Fibroblast of the aortic adventitia (primary cell): ENCODE measurements at places on chromosomes 12 and 14.

DNA sequence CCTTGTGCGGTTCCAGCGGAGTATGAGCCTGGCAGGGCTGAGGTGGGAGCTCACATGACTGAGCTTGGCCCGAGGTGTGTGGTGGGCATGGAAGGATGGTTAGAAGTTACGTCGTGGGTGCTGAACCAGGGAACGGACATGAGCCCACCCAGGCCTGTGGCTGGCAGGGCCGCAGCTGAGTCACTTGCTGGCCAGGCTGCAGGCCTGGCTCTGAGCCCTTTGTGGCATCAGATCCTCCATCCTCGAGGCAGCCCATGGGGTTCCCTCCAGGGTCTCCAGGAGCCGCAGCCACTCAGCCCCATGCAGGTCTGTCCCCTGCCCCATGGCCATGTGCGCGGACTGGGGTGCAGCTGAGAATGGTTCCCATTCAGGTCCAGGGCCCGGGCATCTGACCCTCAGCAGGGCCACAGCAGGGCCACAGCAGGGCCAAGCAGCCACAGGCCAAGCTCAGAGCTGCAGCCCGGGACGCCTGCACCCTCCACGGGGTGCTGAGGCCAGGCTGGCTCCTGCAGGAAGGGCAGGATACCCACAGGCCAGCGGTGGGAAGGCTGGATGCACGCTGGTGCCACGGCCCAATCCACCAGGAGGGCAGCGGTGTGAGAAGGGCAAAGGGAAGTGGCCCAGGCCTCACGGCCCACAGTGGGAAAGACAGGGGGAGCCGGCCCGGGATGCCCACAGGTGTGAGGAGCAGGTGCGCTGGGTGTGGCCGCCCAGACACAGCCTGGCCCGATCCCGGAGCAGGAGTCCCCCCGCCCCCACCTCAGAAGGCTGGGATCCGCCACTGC lies 26.3 kb upstream of the ULK1 start:
- DNase-seq: no peak

DNA sequence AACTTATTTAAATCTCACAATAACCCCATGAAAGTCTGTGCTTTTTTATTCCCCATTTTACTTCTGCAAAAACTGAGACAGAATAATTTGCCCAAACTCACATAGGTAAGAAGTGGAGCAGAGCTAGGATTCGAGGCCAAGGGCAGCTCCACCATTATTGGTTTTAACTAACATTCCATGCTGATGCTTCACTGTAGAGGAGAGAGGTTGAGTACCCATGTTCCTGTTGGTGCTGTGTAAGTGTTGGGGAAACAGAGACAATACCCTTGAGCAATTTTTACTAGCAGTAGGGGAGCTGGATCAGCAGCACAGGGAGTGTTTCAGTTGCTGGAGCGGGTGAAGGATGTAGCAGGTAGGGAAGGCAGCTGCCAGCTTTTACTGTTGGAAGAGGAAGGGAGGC lies 21.1 kb downstream of the RASSF8 start:
- DNase-seq: peak; percentile 37

DNA sequence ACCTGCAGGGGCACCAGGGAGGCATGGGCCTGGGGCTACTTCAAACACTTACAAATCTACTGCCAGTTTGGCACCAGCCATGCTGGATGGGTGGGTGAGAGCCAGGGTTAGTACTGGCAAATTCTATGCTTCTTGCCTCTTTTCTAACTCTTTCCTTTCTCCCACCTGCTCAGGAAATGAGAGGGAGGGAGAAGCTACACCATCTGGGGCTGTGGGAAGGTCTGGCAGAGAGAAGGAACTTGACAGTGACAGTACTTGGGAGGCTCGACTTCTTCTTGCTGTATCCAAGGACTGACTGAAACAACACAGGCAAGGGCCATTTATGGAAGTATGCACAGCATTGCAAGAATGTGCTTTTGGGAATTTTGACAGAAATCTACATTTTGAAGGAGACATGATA lies 149.6 kb upstream of the DYRK2 start:
- no peak for DNase-seq

GRCh38 chr12:79659961-79660431 lies 30.8 kb downstream of the PAWR start:
- DNase-seq: peak; percentile 28

DNA sequence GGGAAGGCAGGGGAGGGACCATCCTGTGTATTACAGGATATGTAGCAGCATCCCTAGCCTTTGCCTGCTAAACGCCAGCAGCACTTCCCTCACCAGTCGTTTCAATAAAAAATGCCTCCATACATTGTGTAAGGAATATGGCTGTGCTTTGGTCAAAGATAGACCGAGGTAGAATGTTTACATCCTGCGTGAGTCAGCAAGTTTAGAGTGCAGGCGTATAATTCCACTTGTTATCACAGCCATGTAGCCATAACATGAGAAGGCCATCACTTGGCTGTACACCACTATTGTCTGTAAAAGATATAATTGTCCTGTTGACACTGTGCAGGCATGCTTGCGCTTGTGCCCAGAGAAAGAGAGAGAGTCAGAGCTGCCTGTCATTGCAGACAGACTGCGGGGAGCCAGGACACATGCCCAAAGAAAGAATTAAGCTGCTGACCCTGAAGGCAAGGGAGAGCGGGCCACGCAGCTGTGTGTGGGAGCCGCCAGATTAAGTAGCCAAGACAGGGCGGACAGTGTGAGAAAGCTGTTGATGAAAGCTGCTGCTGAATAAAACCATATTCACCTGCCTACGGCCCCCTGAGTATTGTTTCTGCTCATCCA lies 68.4 kb downstream of the CRACR2A start:
- peak; percentile 16 for DNase-seq
